Activated CD8-positive, alpha-beta memory T cell treated with anti-CD3 and anti-CD28 coated beads for 4 hours (primary cell): ENCODE measurements at places on chromosomes 4 and X.

DNA sequence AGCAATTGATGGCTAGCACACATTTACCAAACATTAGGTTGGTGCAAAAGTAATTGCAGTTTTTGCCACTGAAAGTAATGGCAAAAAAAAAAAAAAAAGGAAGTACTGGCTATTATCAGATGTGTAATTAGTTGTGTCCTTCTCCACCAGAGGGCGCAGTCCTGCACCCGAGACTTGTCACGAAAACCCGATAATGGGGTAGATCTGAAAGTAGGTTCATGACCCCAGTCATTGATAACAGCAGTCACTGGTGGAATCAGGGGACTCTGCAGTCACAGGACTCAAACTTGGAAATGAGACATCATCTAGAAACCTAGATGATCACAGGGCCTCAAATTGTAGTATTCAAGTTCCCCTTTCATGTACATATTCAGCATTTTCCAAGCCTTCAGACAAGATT, 13.1 kb upstream of the ACOT9 start:
- peak; percentile 42 for DNase-seq

DNA sequence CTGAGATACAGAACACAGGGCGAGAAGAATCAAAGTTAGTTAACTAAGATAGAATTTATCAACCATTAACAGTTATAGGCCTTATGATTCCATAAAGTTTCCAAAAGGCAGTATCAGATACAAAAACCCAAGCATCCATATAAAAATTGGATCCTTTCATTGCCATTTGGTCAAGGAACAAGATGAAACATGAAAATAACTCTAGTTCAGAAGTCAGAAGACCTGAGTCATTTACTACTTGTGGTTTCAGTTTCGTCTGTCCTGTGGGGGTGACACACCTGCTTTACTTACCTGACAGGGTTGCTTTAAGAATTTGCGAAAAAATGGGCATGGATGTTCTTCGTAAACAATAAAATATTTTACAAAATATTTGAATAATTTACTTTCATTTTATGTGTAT, 130.8 kb downstream of the ANAPC10 start:
- no peak for DNase-seq

DNA sequence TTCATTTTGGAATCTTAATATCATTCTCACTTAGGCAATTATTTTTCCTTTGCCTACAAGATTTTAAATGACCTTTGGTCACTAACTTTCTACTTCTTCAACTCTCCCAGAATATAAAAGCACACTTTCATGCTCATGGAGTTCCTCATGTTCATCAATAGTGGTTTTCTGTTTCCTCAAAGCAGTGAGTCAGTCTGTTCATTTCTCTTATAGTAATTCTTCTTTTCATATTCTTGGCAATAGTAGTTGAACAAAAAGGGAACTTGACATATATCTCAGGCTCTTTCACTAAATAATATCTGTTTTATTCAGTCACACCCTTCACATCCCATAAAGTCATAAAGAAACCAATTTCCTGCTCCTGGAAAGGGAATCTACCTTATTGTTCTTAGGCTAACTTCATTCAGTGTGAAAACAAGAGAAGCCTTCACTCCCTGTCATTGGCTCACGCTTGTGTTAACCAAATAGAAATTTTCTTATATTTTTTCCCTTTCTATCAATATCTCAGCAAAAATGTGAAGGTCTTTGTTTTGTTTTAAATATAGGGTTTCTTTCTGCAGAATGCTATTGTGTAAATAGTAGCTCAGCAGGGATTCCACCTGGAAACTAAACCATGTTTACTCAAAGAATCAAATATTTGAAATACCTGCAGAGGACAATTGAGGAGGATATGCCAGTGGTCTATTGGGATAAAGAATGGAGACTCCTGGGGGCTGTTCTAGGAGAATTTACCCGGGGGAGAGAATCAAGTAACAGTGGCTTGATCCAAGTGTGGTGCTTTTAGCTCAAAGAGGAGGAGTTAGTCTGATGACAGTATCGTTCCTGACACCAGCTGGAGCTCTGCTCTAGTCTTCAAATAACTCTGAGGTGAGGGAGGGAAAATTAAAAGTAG, 13.4 kb upstream of the TNIP3 start:
- no peak for DNase-seq

GRCh38 chr4:42641656-42642055, 15.2 kb downstream of the ATP8A1 start:
- no peak for DNase-seq

DNA sequence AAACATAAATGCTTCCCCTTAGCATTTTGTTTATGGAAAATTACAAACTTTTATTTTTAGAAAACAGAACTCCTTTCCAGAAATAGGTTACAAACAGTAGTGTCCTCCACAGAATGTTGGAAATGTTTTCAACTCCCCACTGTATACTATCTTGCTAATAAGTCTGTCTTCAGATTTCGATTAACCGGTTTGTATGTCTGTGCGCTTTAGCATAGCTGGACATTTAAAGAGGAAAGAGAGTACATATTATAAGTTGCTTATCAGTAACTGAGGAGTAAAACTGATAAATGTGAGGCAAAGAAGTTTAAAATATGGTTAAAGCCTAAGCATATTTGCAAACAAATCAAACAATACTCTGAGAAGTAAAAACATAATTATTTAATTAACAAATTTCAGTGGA, 3.4 kb downstream of the CXCL8 start:
- no peak for DNase-seq

- no peak for DNase-seq
These were observed 52.6 kb downstream of the RNF150 start for GRCh38 chr4:141080668-141081067.

DNA sequence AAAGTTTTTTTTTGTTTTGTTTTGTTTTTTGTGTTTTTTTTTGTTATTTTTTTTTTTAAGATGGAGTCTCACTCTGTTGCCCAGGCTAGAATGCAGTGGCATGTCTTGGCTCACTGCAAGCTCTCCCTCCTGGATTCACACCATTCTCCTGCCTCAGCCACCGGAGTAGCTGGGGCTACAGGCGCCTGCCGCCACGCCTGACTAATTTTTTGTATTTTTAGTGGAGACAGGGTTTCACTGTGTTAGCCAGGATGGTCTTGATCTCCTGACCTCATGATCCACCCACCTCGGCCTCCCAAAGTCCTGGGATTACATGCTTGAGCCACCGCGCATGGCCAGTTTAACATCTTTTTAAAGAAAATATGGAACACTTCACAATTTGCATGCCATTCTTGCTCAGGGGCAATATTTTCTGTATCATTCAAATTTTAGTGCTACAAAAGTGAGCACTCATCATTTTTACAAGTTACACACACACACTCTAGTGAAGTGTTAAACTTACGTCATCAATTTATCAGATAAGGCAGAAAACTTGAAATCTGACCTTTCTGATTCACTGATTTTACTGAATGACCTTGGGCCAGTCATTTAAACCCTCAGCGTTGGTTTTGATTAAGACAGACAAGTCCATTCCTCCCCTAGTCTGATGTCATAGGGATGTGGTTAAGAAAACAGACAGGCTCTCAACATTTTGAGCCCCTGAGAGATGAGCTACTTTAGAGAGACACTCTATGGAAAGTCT, 61.2 kb downstream of the TRIM2 start:
- DNase-seq, result no peak

GRCh38 chr4:168769416-168769815, 240.6 kb downstream of the CBR4 start:
- no peak for DNase-seq

DNA sequence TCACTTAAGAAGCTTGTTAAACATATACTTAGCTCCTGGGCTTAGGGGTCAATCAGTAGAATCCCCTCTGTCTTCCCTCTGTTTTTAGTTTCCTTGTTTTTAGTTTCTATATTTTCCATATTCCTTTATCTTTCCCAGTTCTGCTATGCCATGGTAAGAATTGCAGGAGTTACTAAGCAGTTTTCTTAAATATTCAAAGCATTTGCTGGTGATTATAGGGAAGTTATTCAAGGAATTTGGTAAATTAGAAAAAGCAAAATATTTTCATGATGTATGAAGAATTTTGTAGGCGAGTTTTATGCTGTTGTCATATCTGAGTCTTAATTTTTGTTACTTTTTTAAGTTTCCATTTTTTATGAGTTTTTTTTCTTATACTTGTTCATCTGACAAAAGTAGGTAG, 91.6 kb upstream of the NUDT6 start:
- no peak for DNase-seq

DNA sequence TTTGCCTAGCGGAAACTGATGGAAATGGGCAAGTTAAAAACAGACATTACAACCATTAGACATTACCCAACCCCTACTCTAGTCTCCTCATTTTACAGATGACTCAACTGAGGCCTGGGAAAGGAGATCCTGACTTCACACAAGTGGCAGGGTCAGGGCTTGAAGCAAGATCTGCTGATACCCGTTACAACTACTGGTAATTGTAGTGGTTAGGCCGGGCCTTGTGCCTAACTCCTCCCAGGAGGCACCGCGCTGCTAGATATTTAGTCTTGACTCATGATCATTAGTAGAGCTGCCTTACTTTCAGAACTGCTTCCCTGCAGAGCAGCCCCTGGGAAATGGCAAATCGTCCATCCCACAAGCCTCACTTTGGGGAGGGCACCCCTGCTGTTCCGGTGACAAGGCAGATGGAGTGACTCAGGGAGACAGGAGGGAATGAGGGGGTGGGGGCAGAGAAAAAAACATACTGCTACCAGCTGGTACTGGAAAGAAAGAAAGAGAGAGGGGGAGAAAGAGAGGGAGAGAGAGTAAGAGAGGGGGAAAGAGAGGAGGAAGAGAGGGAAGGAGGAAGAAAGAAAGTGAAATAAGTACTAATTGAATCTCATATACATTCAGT, 12.2 kb downstream of the ARHGEF6 start:
- DNase-seq, result no peak
